ENCODE measurements at places on chromosomes 2 and 18.

DNA sequence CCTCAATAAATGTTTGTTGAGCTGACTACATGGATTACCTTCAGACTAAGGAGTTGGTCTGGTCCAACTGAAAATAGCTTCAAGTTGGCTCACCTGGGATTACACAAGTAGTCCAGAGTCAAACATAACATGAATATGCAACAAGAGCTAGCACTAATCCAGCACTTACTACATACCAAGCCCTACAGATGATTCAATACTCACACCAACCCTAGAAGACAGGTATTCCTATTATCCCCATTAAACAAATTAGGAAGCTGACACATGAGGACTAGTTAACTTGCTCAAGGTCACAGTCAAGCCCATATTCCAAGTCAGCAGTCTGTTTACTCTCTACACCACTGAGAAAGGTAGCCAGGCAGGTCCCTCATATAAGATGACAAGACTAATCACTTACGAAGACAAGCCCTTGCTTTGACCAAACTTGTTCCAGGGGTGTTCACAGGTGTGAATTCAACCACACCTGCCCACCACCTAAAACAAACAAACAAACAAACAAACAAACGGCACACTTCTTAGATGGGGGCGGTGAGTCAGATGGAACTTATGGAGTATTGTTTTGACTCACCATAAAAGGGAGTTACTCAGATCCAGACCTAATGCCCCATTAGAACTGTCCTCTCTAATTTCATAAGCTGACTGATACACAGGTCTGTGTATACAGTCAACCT lies 29.1 kb downstream of the TMEM131 start:
- DNase-seq, result no peak

DNA sequence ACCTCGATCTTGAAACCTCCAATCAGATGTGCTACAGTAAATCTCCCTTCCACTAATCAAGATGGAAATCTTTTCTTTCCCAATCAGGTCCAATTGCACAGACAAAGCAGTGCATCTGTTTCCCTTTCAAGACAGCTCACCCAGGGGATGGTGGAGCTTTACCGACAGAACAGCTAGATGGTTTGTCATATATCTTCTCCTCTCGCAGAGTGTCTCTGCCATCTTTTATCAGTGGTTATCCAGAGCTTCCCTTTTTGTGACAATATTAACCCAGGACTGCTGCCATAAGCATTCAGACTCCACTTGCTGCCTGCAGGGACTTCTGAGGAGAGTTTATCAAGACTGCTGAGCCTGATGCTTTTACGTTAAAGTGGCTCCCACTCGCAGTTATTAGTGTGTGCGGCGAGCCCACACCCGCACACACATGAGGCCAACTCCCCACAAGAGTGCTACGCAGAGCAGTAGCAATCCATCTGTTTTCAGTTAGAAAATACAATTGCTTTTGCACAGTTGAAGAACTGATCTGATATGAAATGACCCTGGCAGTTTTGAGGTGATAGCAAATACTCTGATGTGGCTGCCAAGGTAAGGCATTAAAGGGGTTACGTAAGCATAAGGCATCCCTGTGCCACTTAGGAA lies 398.9 kb downstream of the NCKAP5 start:
- no peak for DNase-seq

DNA sequence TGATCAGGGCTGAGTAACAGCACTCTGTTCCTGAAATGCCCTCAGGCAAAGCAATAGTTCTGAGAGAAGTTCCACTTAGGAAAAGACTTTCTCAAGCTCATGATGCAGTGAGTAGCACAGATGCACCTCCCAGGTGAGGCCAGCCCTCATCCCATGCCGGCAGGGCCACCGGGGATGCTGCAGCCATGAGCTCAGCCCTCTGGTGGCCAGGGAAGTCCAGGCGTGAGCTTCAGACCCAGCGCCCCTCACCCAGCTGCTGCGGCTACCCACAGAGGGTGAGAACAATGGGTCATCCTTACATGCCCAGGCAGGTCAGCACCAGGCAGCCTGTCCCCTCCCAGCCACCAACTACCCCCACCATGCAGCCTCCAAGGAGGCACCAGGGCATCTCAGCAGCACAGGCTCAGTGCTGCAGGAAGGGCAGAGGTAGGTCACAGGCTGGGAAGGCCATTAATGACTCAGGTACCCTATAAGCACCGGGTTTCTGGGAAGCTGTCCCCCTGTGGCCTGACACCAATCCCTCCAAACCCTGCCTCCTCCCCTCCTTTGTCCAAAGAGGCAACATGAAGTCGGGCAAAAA lies 50.6 kb downstream of the TTC32 start:
- DNase-seq, result no peak

- no peak for DNase-seq
Observed at GRCh38 chr2:143503280-143503679, 374.1 kb downstream of the ARHGAP15 start.

DNA sequence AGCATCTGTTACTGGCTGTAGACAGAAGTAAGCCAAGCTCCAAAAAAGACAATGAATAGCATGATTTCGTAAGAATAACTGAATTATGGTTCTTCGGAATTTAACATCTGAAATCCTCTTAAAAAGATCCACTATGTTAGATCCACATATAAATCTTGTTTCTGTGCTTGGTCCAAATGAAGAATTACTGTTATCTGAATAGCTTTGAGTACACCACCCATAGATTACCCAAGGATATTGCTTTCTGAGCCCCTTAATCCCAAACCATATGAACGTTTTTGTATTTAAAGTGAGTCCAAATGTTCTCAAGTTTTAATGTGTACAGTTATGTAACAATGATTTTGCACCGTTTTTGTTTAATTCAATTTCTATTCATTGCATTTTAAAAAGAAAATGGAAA lies 124.9 kb downstream of the DSC3 start:
- no peak for DNase-seq

- no peak for DNase-seq
Observed at GRCh38 chr2:169637620-169638019, 53.5 kb downstream of the PPIG start.

GRCh38 chr2:241637795-241638660 lies 535 bp downstream of the ATG4B start:
- DNase-seq, result no peak

- DNase-seq, result no peak
Observed at GRCh38 chr2:101368376-101368775, 18.9 kb downstream of the CREG2 start.

- no peak for DNase-seq
Observed at GRCh38 chr2:71934595-71935261, 212.9 kb downstream of the CYP26B1 start.

Data from CD4-positive, alpha-beta T cell treated with Interleukin-15 for 4 hours (primary cell).